Central memory CD8-positive, alpha-beta T cell (primary cell): ENCODE measurements at places on chromosomes 11 and 22.

- peak; percentile 76 for DNase-seq
Observed at GRCh38 chr22:31489632-31490495, at the start of gene EIF4ENIF1. Gene EIF4ENIF1, minus strand, starts transcription at chr22:31489842. Its CDS starts 1,124 bp downstream, at chr22:31488718.

DNA sequence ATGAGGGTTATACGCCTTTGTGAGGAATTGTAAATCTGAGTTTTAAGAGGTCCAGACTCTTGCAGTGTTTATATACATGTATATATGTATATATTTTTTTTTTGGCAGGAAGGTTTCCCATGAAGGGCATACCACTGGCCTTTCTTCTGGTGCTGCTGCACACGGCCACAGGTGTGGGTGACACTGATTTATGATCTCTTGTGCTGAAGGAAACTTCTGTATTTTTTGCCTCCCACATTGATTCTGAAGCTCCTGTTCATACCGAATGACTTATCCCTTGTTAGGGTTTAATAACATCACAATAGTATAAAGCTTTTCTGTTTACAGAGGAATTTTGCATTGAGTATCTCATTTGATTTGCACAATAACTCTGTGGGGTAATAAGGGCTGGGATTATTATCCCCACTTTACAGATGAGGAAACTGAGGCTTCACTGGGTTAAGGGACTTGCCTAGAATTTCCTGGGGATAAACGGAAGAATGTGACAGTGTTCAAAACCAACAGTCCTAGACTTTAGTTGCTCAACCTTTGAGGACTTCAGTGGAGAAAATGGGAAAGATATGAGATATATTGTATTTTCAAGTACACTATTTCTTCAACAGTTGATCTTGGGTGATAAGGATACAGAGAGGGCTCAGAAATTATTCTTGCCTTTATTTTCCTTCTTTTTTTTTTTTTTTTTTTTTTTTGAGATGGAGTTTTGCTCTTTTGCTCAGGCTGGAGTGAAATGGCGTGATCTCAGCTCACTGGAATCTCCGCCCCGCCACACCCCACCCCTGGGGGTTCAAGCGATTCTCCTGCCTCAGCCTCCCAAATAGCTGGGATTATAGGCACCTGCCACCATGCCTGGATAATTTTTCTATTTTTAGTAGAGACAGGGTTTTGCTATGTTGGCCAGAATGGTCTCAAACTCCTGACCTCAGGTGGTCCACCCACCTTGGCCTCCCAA lies 70.1 kb downstream of the MICAL2 start:
- DNase-seq = no peak

GRCh38 chr22:46675938-46676337 lies 55.8 kb downstream of the GRAMD4 start:
- DNase-seq = no peak

- DNase-seq = no peak
Observed at GRCh38 chr22:38460426-38460840, 5.4 kb upstream of the KCNJ4 start.

GRCh38 chr22:21972293-21972779 lies 10.3 kb downstream of the TOP3B start:
- peak; percentile 30 for DNase-seq

- no peak for DNase-seq
Observed at GRCh38 chr11:28756977-28757376, 648.8 kb downstream of the METTL15 start.

GRCh38 chr22:24536089-24536488 lies 18.8 kb downstream of the GUCD1 start:
- DNase-seq = no peak

GRCh38 chr22:41482319-41482935 lies 13.5 kb downstream of the ACO2 start:
- no peak for DNase-seq

DNA sequence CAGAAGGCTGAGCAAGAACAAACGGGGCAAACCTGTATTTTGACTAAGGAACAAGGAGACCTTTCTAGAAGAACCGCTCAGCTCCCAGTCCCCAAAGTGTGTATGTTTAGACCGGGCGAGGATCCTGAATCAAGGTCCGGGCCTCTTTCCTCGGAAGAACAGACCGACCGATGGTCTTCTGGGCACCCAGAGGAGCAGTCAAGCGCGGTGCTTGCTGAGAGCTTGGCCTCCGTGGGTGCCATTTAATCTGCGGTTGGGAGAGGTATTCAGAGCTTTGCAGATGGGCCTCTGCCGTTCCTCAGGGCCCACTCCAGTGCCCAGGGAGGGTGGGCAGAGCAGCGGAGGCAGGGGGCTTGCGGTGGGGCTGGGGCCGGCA lies 26.5 kb upstream of the ATXN10 start:
- no peak for DNase-seq

DNA sequence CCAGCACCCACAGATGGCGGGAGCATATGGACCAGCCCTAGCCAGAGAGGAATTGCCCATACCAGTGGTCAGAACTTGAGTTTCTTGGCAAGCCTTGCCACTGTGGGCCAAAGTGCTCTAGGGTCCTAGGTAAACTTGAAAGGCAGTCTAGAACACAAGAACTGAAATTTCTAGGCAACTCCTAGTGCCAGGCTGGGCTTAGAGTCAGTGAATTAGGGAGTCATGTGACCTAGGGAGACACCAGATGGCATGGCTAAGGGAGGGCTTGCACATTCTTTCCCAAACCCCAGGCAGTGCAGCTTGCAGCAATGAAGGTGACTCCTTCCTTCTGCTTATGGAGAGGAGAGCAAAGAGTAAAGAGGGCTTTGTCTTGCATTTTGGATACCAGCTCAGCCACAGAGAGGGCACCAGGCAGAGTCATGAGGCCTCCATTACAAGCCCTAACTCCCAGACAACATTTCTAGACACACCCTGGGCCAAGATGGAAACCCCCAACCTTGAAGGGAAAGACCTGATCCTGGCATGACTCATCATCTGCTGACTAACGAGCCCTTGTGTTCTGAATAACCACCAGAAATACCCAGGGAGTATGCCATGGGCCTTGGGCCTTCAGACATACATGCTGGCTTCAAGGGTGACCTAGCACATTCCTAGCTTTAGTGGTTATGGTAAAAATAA lies 19.2 kb upstream of the OR56A3 start:
- no peak for DNase-seq

DNA sequence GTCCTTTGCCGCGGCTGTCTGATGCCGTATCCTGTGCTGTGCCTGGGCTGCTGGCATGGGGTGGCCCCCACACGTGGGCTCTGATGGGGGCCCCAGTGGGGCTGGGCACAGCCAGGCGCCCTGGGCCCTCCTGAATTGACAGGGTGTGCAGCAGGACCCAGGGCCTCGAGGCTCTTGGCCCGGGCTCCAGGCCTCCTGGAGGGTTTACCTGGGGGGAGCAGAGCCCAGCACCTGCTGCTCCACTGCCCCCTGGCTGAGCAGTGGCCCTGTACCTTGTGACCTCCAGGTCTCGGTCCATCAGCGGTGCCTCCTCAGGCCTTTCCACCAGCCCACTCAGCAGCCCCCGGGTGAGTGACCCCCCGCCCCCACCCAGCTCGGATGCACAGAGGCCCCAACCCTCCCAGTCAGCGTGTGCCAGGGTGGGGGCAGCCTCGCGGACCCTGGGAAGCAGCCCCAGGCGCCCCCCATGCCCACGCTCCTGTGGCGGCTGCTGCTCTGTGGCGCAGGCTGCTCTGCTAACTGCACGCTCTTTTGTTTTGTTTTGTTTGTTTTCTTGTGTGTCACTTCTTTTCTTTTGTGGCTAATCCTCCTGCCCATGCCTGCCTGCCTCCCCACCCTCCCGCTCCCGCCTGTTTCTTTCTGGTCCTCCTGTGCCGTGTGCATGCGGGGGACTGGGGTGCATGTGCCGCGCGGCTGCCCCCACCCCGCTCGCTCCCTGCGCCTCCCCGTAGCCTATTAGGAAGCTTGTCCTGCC lies 36.9 kb downstream of the MOB2 start:
- DNase-seq = no peak

DNA sequence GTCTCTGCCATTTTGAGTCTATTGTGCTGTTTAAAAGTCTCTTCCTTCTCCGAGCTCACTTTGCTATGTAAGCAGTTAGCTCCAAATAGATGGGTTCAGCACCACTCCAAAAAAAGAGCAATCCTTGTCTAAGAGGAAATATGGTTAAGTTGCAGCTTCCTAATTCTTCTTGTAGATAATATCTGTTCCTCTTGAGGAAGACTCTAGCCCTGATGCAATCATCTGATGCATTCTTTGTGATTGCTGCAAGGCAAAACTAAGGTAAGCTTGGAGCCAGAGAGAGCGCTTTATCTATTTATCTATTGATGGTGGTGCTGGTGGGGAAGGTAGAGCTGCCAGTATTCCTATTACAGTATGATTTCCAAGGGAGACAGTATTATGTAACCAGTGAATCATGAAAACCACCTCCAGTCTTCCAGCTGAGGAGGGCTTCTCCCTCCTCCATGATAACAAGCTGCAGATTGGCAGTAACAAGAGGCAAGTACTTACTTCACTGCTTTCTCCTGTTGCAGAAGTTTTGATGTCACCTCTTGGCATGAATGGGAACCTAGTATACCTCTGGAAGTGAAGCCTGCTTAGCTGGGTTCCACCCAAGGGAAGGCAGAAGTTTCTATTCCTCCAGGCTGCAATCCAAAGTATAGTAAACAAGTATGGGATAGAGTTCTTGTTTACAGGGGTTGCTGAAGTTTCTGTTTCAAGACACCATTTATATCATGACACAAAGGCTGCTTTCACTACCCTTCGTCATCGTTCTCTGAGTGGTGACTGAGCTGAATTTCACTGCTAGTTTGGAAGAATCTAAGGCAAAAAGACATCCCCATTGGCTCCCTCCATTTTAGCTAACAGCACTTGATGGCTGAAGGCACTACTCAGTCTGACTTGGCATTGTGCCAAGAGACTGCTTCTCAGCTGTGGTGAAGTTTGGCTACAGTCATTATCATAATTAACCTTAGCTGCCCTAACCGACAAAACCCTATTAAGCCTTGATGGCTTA lies 49.7 kb downstream of the FDX1 start:
- no peak for DNase-seq

GRCh38 chr11:41878095-41878494 lies 418.6 kb upstream of the LRRC4C start:
- no peak for DNase-seq

DNA sequence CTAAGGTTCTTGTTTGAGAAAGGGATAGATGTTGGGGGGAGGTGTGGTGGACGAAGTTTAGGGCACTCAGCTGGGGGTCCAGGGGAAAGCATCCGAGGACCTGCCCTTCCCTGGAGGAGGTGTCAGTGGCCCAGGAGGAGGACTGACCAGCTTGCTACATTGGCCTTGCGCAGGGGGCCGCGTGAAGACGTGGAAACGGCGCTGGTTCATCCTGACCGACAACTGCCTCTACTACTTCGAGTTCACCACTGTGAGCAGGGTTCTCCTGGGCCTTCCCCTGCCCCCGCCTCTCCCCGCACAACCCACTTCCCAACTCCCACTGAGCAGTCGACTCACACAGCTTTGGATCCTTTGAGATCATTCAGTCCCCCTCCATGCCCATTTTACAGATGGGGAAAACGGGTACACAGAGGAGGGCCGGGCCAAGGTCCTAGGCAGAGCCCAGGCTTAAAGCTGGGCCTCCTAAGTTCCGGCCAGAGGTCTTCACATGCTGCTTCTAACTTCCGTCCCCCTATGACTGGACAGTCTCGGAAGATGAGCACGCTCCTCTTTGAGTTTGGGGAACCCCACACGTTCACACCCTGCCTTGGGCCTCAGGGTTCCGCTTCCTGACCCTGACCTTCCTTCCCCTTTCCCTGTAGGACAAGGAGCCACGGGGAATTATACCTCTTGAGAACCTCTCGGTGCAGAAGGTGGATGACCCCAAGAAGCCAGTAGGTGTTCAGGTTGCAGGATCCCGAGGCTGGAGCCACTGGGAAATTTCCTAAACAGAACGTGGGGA lies 28.7 kb downstream of the CYTH4 start:
- no peak for DNase-seq

DNA sequence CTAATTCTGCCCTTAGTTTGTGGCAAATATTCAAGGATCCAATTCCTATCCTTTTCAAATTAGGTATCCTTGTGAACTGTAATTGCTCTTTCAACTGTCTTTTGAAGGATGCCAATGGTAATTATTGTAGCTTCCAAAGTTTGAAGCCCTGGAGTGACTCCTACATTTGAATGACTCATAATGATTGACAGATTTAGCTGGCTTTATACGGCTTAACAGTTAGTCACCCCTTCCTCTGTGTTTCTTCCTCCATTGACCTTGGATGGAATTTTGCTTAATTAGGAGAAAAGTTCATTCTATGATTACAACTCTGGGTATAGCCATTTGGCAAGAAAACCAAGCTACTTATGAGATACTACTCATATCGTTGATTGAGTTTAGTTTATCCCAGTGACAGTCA lies 639.3 kb upstream of the KIRREL3 start:
- no peak for DNase-seq

GRCh38 chr22:38924347-38924952 lies 33.0 kb upstream of the APOBEC3A start:
- DNase-seq = no peak

GRCh38 chr11:9745411-9746211 lies 81.7 kb downstream of the SWAP70 start:
- no peak for DNase-seq

DNA sequence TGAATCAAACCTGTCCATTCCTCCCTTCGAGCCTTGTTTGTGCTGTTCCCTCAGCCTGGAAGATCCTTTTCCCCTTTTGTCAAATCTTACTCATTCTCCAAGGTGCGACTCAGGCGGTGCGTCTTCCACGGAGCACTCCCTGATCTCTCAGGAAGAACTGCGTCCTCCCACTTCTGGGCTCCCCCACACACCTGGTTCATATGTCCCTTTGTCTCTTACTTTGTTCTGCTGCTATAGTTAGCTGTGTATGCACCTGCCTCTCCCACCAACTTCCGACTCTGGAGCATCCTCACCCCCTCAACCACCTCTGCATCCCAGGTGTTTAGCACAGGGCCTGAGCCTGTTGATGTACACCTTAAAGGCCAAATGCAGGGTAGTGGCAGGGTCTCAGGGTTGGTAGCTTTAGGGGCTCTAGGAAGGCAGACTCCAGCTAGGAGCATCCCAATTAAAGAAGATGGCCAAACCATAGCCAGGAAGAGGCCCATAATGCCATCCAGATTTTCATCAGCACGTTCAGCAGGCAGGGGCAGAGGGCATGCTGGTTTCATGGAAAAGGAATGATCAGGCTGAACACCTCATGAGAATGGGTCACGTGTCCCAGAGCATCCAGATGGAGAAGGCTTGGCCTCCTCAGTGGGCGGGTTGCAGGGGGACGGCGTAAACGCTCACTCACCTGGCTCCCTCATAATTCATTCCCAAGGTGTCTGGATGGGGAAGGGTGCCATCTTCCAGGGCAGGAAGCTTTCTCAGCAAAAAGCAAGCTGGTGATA lies 20.1 kb downstream of the PTPN5 start:
- no peak for DNase-seq

- DNase-seq = no peak
Observed at GRCh38 chr11:16899708-16900303, 114.4 kb downstream of the PLEKHA7 start.

GRCh38 chr11:68120273-68121066 lies 718 bp downstream of the CHKA start:
- DNase-seq = peak; percentile 17

- no peak for DNase-seq
Observed at GRCh38 chr11:131065435-131066413, 149.4 kb upstream of the SNX19 start.

- DNase-seq = no peak
Observed at GRCh38 chr11:24163146-24163545, 333.7 kb upstream of the LUZP2 start.
